Smooth muscle cell of the brain vasculature (primary cell): ENCODE measurements at places on chromosomes 12 and 14.

DNA sequence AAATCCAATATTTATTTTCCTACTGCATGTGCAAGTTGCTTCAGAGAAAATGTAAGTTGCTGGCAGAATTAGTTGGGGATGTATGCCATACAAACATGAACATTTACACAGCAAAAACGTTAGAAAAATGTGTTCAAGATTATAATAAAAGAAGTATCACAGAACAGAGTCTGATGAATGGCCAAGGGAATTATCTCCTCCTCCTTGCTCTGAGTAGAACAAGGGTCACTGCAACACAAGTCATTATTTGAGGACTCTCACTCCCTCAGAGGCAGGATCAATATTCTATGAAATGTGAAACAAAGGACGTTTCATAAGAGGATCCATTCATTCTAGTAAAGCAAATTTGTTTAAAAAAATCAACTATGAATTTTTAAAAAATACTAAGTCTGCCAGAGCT lies 177.8 kb downstream of the PRKD1 start:
- no peak for DNase-seq

DNA sequence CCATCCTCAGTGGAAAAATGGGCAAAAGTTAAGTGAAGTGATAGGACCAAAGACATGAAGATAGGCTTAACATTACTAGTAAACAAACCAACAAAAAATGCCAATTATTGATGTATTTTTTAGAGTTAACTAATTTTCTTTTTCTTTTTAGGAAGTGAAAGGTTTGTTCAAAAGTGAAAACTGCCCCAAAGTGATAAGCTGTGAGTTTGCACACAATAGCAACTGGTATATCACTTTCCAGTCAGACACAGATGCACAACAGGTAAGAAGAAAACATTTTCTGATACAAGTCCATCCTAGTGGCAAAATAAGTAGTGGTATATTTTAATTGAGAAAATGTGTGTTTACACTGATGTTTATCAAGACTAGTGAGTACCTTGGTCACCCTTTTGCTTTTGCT lies 39.6 kb downstream of the LARP4 start:
- no peak for DNase-seq

- DNase-seq: no peak
Observed at GRCh38 chr14:92717571-92718042, 30.8 kb downstream of the LGMN start.

GRCh38 chr12:81257947-81258551 lies 180.2 kb downstream of the ACSS3 start:
- no peak for DNase-seq

- DNase-seq: no peak
Observed at GRCh38 chr12:14959916-14960496, 1.4 kb downstream of the ARHGDIB start.

DNA sequence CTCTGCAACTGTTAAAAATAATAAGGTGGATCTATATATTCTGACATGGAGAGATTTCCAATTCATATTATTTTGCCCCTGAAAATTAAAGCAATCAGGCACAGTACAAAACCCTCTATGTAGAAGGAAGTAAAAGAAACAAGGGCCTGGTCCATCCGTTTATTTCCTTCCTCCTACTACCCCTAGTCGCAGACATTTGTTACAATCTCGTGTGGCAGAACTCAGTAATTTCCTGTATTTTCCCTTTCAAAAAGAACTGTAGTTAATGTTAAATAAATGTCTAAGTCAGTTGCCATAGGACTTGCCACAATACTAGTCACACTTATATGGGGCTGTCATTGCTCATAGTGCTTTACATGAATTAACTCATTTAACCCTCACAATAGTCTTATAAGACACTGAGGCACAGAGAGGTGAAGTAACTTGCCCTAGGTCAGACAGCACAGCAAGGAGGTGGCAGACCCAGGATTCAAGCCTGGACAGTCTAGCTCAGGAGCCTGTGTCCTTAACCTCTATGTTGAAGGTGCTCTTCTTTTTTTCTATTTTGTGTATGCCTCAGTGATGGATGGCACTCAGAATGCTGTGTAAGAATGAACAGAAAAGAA lies 24.2 kb downstream of the NINJ2 start:
- no peak for DNase-seq

DNA sequence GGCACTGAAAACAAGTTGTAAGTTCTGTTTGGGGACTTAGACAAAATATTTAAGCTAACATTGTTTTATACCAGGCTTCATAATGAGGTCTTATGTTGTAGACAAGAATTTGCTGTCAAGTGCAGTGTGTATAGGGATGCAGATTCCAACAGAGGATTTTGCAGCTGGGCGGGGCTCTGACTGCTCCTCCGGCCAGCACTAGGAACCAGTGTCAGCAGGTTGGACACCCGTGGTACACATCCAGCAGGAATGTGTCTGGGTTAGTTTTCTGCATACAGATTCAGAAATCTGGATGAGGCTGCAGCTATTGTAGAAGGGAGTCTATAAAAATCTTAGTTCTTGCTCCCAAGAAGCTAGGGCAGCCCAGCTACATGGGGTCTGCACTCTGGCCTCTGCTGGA lies 194.3 kb upstream of the RBM19 start:
- DNase-seq: no peak

GRCh38 chr12:56163533-56164344 lies 5.6 kb downstream of the MYL6 start:
- no peak for DNase-seq

- no peak for DNase-seq
Observed at GRCh38 chr14:92012121-92012748, 27.6 kb downstream of the TRIP11 start.

GRCh38 chr14:32205984-32206383 lies 2.9 kb upstream of the RNU6-8 start:
- DNase-seq: no peak

- no peak for DNase-seq
Observed at GRCh38 chr12:54195737-54196347, 7.1 kb upstream of the SMUG1 start.

- no peak for DNase-seq
Observed at GRCh38 chr14:24198814-24199524, 3.7 kb upstream of the TM9SF1 start.

DNA sequence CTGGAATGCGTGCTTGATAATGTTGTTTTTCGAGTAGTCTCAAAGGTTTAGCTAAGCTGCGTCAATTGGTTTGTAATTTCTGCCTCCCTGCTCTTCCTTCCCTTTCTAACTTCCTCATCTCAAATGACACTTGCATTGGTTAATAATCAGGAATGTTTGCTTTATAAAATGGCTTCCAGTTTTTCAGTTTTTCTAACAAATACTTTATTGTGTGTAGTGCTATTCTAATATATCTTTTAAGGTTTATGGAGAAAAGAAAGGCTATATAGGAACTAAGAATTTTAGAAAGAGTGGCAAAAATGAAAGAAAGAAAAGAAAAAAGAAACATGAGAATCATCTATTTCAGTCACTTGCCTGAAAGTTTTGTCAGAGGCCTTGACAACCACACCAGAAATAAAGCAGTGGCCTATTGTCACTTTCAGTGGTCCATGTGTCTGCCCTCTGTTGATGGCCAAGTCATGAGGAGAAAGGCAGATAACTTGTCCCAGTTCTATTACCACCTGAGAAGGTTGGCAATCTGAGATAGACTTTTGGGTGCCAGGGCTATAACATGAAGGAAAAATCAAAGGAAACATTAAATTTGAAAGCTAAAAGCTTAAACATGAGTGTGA lies 221.9 kb upstream of the KITLG start:
- no peak for DNase-seq

GRCh38 chr12:57512665-57513064 lies 7.6 kb downstream of the DDIT3 start:
- DNase-seq: no peak

GRCh38 chr14:58815794-58816193 lies 178.0 kb downstream of the DACT1 start:
- no peak for DNase-seq

DNA sequence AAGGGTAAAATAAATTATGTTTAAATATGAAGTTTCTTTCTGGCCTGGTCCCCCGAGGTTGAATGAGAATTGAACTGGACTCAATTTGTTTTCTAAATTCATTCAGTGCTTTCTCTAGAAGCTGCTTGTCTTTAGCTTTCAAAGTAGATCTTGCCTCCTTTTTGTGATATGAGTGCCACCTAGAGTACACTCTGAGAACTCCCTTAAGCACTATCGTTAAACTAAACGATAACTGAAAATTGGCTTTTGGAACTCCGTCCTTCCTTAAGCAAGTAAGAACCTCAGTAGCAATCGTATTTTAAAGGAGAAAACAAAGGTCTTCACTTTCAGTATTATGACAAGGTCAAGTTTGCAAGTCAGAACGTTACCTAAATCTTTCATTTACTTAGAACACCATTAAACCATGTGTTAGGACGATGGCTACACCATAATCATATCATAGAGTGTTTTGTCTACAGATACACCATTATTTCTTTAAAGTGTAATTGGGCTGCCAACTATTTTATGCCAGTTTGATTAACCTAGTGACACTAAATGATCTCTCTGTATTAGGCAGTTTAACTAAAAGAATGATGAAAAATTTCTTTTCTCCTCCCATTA lies 364.8 kb downstream of the SNAPC1 start:
- DNase-seq: peak; percentile 26

GRCh38 chr14:104104076-104104901 lies 18.8 kb downstream of the ASPG start:
- no peak for DNase-seq

GRCh38 chr12:78886719-78887407 lies 22.3 kb downstream of the SYT1 start:
- DNase-seq: no peak

GRCh38 chr14:63777024-63777423 lies 49.2 kb upstream of the SGPP1 start:
- no peak for DNase-seq

DNA sequence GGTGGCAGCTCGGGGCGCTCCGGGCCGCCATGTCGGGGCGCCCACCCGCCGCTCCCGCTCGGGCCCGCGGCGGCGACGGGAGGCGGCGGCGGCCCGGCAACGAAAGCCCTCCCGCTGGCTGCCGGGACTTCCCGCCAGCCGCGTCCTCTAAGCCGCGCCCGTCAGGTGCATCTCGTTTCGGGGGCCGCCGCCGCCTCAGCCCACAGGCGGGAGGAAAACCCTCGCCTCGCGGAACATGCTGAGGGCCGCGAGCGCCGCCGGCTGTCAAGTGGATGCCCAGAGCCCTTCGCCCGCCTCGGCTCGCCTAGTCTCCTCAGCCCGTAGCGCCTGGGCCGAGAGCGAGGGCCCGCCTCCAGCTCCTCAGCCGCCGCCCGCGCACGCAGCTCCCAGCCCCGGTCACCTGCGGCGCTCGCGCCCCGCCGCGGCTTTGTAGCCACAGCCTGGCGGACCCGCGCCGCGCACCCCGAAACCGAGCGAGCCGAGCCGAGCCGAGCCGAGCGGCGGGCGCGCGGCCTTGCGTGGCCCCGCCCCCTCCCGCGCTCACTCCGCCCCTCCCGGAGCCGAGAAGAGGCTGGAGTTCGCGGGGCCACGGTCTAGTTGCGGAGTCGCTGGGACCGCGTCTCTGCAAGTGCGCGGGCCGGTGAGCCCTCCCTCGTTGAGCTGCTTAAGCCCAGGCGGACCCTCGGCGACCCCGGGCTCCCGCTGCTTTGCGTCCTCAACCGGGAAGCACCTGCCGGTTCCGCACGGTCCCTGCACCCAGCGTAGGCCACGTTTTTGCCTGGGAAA lies at the start of gene EML5:
TSS of gene EML5 (minus strand) at position 481 of the 786 bp plus-strand sequence. CDS start at position 31, 450 bp downstream.
- DNase-seq: peak; percentile 6

GRCh38 chr14:77616133-77616453 lies 344 bp downstream of the SPTLC2 start:
- no peak for DNase-seq

GRCh38 chr14:58243790-58244555 lies 670 bp upstream of the PSMA3 start:
- no peak for DNase-seq

DNA sequence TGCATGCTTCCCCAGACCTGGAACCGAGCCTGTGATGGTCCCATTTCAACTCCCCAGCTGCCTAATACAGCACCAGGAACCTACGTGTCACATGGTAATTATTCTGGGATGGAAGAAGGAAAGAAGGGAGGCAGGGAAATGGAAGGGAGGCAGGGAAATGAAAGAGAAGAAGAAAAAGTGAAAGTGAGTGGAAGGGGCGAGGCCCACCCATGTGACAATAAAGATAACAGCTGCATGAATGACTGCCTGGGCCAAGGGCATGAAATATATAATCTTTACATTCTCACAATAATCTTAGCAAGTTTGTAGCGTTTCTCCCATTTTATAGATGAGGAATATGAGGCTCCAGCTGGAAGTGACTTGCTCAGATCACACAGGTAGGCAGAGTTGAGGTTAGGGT lies 245.0 kb upstream of the PWP1 start:
- no peak for DNase-seq

GRCh38 chr12:3658327-3659163 lies 94.4 kb downstream of the CRACR2A start:
- no peak for DNase-seq

DNA sequence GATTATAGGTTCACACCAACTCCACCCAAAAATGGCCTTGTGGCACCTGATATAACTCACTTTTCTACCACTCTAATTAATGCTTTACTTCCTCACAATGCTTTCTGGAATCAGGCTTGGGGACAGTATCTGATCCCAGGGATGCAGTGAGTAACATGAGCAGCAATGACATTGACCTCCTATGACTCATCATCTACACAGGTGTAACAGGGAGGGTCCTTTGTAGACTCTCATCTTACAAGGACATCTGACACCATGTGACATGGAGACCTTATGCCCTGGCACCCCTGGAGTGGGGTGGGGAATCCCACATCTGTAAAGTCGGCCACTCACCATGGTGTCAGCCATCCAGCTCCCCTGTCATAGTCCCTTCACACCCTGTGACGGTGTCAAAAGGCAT lies 586.4 kb downstream of the MED13L start:
- no peak for DNase-seq

GRCh38 chr14:63857466-63858030 lies 4.7 kb downstream of the SYNE2 start:
- DNase-seq: no peak
